DMS53 (cell line): ENCODE measurements at places on chromosomes 2 and 18.

- no peak for DNase-seq
Observed at GRCh38 chr18:3140342-3140741, 79.4 kb downstream of the MYOM1 start.

DNA sequence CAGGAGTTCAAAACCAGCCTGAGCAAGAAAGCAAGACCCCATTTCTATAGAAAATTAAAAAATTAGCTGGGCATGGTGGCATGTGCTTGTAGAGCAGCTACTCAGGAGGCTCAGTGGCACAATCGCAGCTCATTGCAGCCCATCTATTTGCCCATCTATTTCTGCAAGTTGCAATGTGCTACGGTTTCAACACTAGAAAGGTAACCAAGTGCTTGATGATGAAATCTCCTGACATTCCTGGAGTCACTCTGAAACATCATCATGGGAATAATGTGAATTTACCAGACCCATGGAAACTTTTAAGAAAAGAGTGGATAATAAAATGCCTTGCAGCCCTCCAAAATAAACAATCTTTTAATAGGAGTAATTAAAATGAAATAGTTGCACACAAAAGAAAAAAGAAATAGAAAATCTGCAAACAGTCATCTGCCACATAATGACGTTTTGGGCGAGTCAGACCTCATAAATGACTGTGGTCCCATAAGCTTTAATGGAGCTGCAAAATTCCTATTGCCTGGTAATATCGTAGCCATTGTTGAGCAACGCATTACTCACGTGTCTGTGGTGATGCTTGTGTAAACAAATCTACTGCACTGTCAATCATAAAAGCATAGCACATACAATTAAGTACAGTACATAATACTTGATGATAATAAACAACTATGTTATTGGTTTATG is 46.6 kb upstream of the AMMECR1L start:
- DNase-seq, result peak; percentile 51

DNA sequence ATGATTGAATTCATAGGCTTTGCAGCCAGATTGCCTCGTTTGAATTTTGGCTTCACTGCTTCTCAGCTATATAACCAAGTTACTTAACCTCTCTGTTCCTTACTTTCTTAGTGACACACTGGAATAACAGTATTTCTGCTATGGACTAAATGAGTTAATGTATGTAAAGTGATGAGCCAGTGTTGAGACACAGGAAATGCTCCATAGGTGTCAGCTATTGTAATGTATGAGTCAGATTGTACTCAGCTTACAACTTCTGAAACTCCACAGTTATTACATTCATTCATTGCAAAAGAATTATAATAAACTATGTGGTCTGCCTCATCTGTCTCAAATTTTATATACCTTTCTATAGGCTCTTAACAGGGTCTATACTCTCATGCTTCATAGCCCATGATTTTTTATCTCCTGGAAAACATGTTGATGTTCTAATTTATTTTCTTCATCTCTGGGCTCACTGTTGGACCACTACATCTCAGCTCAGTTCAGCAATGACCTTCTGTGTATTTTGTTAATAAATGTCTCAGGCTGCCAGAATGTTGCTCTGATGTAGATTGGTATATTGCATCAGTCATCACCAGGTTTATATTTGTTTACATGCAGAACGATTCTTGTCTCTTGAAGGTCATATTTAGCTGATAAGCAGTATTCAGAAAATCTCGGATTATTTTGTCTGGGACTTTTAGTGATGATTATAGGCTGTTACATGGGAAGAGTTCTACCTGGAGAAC is 76.2 kb downstream of the MAP3K20 start:
- peak; percentile 30 for DNase-seq

GRCh38 chr2:4693266-4693665 is 989.9 kb downstream of the DCDC2C start:
- DNase-seq, result no peak

GRCh38 chr2:212931271-212931670 is 220.1 kb downstream of the IKZF2 start:
- peak; percentile 57 for DNase-seq

GRCh38 chr2:143282684-143283083 is 153.5 kb downstream of the ARHGAP15 start:
- DNase-seq, result no peak

- no peak for DNase-seq
Observed at GRCh38 chr18:75218065-75218923, 7.7 kb downstream of the TSHZ1 start.

DNA sequence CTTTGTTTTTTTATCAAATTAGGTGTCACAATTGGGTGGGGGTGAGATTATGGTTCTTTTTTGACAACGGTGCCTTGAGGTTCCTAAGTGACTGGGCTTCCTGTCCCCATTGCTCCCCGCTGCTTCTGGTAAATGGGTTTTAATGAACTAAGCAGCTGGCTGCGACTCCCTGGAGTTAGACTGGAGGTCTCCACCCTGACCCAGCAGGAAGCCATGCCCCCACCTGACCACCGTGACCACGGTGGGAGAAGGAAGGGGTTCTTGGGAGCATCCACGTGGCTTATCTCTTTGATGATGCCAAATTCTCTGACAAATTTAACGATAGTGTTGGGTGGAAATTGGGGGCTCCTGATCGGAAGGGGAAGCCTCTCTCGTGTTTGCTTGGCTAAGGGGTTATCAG is 12.2 kb downstream of the CNDP2 start:
- DNase-seq, result no peak

DNA sequence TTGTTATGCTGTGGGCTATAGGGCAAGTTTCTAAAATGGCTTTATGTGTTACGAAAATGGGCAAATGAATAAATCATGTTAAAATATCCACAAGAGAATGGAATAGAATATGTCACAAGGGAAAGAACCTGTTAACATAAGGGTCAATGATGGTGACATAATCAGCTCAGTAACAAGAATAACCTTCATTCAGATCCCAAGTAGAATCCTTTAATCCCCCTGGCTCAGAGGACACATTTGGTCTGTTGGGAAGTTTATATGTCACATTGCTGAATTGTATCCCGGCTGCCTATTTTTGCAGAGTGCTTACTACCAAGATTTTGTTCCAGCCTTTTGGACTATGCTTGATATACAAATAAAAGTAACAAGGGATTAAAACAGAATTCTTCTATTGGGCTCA is 13.1 kb upstream of the LGALSL start:
- no peak for DNase-seq

DNA sequence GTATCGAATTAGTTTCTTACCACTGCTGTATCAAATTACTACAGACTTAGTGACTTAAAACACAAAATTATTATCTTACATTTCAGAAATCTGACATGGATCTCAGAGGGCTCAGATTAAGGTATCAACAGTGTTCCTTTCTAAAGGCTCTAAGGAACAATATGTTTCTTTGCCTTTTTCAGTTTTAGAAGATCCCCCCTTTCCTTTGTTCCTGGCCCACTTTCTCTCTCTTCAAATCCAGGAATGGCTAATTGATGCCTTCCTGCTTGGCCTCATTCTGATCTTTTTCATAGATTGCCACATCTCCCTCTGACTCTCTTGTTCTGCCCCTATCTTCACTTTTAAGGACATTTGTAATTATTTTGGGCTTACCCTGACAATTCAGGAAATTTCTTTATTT is 65.7 kb downstream of the LRP1B start:
- DNase-seq, result no peak

GRCh38 chr18:12041561-12041960 is 52.1 kb upstream of the ANKRD62 start:
- DNase-seq, result no peak

DNA sequence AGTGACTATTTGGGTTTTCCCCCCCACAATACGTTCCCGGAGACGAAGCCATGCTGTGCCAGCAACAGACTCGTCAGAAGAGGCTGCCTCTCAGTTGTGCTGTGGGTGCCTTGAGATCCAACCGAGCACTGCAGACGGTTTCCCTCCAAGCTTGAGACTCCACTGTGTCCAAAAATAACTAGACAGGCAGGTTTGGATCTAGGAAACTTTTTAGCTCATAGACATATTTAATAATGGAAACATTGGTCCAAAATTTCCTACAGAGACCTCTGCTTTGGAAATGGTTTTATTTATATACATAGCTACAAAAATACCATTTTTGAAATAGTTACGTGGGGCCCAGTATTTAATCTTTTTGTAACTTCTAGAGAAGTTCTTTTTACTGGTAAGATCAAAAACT is 63.1 kb upstream of the SPATS2L start:
- DNase-seq, result no peak

DNA sequence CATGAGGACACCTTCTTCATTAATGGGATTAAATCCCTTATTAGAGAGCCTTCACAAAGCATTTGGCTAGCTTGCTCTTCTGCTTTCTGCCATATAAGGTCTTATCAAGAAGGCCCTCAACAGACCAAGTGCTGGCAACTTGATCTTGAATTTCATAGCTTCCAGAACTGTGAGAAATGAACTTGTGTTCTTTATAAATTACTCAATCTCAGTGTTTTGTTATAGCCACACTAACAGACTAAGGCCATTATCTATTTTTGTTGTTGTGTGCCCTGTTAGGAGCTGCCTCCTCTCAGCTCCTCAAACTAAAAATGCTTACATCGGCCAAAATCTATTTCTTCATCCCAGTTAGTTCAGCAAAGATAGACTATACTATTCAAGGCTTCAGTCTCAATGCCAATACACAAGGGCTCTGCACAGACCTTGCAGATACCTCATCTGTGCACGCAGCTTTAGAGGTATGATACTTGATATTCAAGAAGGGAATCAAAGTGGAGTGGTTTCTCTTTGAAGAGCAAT is 182.9 kb downstream of the GPD2 start:
- DNase-seq, result peak; percentile 61

DNA sequence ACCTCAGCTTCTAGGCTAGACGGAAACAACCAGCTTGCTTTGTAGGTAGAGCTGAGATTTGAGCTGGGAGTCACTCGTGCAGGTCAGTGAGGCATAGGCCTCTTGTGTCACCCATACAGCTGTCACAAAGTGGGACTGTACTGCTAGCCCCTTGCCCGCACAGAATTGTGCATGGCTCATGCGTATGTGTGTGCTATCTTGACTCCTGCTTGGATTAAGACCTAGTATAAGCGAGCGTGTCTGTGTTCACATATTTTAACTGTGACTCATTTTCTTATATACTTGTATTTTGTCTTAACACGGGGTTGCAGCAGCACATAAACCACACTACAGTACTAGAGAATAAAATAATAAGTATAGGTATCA is 20.1 kb downstream of the CEP68 start:
- no peak for DNase-seq

- DNase-seq, result no peak
Observed at GRCh38 chr2:148888986-148889385, 14.0 kb downstream of the KIF5C start.

GRCh38 chr2:175838979-175839378 is 163.1 kb downstream of the LNPK start:
- no peak for DNase-seq

DNA sequence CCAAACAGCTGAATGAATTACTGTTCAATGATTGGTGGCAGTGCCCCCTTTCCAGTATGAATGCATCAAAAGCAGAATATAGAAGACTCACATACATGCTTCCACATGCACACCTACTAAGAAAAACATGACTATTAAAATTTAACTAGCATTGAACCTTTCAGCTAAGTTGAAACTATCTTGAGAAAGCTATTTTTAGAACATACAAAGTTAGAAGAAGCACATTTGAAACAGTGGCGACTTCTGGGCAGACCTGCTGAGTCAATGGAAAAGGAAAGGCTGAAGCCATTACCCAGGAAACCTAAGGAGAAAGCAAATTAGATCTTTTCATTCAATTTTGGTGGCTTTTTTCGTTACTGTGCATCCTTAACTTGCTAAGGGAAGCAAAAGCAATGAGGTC is 55.9 kb downstream of the PLA2R1 start:
- no peak for DNase-seq
